ENCODE measurements at places on chromosomes 5 and 9.

- DNase-seq: no peak
Observed at GRCh38 chr5:65868509-65868908, 57.9 kb upstream of the ERBIN start.

DNA sequence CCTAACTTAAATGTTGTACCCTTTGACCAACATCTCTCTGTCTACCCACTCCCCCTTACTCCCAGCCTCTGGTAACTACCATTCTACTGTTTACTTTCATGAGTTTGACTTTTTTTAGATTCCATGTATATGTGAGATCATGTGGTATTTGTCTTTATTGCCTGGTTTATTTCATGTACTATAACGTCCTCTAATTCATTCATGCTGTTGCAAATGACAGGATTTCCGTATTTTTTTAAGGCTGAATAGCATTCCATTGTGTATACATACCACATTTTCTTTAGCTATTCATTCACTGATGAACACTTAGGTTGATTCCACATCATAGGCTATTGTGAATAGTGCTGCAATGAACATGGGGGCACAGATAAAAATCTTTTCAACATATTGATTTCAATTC, 11.8 kb upstream of the NDUFB6 start:
- no peak for DNase-seq

DNA sequence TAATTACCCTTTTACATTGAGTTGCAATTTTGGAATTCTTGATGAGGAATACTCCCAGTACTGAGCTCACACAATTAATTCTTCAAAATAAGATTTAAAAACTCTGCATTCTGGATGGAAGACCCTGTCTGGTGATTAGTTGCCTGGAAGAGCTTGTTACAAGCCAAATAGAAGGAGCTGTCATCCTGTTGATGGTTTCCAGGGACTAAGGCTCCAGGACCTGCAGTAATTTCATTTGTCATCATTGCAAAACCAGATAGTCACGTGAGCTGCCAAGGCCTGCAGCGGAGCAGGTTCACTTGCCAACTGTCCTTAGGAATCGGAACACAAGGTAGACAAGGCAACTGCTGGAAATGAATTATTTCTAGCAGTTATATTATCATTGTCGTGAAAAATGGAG, 597.7 kb downstream of the CCDC171 start:
- no peak for DNase-seq

DNA sequence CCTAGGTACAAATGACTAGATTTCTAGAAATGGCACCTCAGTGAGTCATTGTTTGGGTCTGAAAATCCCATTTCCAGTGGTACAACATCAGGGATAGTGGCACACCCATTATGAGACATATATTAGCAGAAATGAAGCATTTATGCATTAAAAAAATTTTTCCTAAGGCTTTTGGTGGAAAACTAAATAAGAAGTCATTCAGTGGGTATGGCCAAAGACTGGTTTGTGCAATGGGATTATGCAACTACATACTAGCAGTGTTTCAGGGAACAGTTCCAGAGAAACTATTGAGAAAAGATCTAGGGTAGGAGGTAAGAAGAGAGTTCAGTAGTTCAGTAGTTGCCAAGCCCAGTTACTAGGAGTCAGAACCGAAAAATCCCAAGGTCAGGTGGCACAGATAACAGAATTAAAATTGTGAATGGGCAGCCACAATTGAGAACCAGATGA, 106.5 kb upstream of the HAPLN1 start:
- no peak for DNase-seq

DNA sequence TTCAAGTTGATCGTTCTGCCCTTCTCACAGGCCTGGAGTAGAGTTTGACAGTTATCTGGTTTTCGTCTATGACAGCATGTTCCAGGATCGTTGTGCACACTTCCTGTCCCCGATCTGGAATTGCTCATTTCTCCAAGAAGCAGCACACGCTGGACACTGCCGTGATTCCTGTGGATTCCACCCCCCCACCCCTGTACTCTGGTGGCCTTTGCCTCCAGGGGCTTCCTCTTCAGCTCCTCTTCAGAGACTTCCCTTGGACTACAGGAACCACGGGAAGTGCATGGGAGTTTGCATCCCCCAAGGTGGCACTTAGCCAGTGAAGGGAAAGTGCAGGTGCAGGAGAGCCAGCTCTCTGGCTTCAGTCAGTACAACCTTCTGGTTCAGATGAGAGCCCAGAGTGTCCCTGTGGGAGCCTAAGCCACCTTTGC, 160.7 kb downstream of the CACNA1B start:
- no peak for DNase-seq

DNA sequence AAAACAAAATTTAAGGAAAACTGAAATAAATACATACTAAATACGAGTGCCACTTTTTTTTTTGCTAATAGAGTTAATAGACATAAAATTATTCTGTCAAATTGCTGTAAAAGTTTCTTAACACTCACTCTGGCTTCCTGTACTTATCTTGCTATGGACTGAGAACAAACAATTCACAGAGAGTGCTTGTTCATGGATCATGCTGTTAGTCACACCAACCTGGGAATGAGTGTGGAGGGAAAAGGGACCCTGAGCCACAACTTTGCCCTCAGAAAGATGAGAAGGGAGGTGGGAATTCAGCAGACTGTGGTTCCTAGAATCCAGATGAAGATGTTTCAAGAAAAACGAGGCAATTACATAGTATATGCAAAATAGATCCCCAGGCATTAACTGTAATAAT, 246.9 kb downstream of the FBXL7 start:
- no peak for DNase-seq

DNA sequence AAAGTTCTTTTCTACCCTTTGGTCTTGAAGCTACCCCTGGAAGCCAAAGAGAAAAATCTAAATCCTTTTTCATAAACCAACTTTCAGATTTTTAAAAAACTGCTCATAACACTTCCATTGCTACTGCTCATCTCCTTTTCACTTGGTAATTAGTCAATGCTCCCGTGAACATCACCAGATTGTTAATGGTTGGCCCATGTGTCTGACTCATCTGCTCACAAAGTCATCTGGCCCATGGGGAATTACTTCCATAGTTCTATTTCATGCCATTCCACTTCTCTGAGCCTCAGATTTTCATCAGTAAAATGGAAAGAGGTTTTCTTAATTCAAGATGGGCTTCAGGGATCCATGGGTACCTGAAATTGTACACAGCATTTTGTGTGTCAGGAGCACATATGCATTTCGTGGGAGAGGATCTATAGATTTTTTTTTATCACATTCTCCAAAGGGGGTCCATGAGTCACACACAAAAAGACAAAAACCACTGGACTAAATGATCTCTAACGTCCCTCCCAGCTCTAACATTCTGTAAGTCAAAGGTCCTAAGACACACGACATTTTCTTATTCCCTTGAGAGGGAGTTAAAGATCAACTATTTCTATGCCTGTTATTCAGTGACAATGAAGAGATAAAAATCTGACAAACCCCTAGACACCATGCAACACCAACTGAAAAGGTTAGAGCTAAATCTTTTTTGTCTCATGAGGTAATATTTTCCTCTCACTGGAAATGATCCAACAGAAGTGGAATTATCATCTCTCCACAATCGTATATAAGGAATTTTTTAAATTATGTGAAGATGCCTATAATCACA, 75.4 kb downstream of the TEX10 start:
- no peak for DNase-seq

- DNase-seq: no peak
Observed at GRCh38 chr9:4769321-4770080, 23.2 kb upstream of the RCL1 start.

GRCh38 chr5:106171708-106172107, 1499.0 kb downstream of the EFNA5 start:
- no peak for DNase-seq

DNA sequence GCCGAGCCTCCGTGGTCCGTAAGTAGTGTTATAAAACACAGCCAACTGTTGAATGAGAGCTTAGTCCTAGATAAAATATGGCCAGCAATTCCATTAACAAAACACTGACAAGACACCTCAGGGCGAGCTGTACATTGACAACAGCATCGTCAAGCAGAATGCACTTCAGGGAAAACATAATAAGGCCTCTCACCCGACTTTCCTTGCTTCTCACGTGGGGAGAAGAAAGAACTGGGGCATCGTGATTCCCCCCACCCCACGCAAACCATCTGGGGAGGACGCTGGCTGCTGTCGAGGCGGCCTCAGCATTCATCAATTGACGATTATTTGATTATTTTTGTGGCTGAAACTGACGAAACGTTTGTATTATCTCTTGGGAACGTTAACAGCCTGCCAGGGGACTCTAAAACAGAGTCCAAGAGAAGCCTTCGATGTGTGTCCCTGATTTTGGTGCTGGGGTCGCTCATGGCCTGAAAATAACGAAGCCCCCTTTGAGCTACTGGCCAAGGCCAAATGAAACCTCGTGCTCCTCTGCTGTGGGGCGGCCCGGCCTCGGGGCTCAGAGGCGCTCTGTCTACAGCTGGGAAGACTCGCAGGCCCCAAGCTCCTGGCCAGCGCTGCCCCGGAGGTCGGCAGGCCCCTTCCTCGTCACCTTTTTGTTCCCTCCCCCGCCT, 464 bp downstream of the GDF9 start:
- DNase-seq: no peak

DNA sequence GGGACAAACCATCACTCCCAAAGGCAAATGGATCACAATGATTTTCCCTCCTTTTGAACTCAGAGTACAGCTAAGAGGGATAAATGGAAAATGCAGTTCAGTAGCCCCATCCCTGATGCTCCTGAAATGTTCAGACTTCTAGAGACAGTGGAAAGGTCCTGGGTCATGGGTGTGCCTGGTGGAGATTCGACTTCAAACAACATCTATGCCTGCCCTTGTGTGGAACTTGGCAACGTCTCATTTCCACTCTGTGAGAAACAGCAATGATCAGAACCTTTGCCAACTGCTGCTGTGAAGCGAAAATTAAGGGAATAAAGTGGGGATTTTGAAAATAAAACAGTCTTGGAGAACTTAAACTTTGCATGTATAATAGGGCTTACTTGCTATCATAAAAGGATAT, 778.1 kb downstream of the SEMA5A start:
- no peak for DNase-seq

DNA sequence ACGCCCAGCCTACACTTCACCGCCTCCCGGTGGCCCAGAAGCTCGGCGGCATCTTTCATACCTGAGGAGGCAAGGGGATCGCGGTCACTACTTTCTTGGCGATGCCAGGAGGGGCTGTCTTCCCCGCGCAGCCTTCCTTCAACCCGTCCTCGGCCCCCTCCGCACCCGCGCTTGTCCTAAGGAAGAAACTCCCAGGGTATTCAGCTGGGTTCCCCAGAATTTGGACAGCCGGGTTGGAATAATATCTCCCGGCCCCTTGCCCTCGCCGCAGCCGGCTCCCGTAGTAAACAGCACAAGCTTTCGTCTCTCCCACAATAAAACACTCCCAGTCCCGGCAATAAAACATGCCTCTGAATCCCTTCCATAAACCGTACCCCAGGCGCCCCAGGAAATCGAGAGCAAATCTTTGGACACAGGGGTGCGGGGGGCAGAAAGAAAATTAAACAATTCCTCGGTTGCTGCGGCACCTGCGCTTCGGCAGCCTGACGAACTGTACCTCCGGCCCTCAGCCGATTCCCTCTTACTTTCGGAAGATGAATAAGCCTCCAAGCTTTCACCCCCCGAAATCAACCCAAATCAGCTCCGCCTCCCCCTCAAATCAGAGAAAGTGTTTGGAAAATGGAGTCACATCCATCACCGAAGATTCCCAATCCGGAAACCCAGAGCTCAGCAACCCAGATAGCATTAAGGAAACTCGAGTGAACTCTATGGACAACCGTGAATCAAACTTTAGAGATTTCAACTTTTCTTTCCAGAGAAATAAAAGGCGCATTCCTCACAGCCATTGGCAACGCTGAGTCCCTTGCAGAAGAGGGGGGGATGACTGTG, 1.1 kb downstream of the OTP start:
- no peak for DNase-seq

DNA sequence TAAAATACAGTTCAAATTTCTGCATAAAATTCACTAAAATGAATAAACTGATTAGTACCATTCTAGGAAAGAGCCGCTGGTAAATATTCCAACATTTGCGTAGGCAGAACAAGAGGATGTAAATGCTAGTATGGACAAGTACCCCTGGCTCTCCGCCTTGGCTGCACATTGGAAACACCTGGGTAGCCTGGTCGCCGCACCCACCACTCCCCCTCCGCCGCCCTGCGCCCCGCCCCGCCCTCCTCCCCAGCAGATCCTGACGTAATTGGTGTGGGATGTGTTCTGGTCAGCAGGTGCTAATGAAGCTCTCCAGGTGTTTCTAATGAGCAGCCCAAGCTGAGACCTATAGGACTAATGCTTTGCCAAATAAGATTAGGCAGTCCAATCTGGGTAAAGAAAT, 225.7 kb downstream of the FRMD3 start:
- DNase-seq: no peak

GRCh38 chr5:28864006-28864405, 1825.6 kb upstream of the CDH9 start:
- DNase-seq: no peak
